Lower lobe of right lung (tissue), 2 donors: ENCODE measurements at places on chromosomes 1 and 21.
A peak's percentile ranks its signal among the peaks of the same experiment; 100 is the strongest.

- DNase-seq: no peak
Observed at GRCh38 chr1:186009039-186009737, 275.0 kb downstream of the HMCN1 start.

DNA sequence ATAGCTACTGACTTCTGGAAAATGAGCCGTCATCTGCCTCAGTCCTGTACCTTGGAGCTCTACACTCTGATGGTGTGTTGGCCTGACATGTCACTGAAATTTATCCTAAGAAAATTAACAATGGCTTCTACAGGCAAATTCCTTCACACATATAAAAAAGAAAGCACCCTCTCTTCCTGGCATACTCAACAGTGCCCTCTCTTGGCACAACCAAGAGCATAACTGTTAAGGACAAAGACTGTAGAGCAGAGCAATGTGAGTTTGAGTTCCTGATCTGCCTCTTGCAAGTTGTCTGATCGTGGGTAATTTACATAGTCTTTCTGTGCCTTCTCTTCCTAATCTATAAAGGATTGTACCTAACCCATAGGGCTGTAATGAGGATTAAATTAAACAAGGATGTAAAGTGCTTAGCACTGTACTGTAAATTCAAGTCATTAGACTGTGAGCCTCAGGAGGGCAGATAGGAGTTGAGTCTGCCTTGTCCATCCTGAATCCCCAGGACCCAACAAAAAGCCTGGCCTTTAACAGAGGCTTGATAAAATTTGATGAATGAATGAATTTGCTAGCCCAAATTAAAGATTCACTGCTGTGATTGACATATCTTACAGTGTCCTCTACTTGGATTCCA, 83.5 kb downstream of the SYF2 start:
- no peak for DNase-seq

GRCh38 chr21:43345746-43346409, 81.1 kb downstream of the SIK1 start:
- no peak for DNase-seq

DNA sequence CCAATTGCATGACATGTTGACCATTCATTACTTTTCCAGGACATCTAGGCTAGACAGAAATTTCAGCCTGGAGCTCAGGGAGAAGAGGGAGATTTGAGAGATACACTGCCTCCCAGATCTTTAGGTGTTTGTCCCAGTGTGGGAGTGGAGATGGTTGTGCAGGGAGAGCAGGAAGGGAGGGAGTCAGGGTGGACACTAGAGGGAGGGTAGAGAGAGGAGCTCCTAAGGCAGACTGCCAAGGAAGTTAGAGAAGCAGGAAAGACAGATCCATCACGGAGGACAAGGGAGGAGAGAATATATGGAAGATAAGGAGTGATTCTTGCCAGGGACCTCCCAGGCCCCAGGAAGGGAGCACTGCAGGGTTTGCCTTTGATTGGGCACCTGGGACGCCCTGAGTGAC, 8.7 kb downstream of the CDCA8 start:
- DNase-seq: no peak

DNA sequence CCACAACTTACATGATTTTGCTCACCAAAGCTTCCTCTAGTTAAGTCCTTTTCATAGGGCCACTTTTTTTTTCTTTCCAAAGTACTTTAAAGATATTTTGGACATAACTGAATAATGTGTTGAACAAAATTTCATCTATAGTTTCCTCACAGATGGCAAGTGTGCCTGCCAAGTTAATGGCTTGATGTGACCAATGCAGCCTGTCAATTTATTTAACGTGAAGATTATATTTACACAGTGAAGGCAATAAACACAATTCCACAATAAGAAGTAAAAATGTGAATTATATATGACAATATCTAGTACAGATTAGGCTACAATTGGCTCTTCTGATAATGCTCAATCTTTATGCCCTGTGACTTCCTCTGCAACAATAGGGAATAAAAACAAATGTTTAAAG, 18.0 kb downstream of the CLCA2 start:
- DNase-seq: no peak

DNA sequence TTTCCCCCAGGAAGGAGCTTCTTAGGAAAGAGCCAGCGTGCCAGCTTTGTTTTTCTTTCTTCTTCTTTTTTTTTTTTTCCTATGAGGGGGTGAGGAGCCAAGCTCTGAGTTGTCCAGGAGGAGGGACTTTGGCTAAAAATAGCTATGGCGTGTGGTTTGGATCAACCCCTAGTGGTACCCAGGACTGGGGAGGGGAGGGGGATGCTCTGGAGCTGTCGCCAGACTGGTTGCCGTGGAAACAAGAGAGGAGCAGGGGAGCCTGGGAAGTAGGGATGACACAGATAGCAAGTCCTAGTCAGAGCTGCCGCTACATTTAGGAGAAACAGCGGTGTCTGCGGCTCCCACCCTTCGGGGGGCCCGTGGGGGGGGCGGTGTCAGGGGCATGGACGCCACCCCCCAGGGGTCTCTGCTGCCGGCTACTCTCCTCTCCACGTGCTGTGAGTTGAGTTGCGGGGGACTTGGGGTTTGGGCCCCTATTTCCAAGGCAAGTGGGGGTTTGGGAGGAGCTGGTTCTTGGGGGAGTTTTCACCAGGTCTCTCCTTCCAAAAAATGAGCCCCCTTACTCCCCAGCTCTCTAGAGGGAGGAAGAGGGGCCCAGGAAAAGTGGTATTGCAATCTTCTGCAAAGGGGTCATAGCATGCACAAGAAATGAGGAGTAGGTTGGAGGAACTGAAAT, at the start of gene KCNJ9:
Gene KCNJ9, plus strand, starts transcription at position 278 of the 676 bp plus-strand sequence. CDS start 2,493 bp downstream, outside the sequence.
- DNase-seq: no peak

DNA sequence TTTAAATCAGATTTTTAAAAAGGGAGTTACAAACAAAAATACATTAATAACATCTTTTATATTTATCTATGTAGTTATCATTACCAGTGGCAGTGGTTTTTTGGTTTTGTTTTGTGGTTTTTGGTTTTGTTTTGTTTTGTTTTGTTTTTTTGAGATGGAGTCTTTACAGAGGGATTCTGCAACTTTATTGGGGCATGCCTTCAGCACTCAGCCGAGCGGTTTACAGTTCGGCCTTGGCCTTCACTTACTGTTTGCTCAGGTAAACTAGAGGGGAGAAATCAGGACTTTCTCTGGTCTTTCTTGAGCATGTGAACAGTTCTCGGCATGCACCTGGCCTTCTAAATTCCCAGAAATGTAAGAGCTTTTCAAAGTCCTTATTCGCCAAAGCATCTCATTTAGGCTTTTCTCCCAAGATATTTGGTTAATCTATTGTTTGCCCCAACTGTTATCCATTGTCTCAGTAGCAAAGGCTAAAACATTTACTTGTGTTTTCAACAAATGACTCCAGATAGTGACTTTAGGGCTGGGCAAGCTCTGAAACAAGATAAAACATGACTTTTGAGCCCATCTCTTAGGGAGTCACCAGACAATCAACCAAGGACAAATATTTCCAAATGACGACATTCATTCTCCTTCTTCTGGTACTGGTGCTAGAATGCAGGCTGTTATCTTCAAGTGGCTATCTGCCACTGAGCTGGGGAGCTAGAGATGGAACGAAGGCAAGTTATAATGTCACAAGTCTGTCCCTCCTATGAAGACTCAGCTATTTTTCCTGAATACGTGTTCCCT, 48.4 kb upstream of the ADORA3 start:
- DNase-seq: no peak

GRCh38 chr1:151976015-151976343, 17.7 kb downstream of the S100A10 start:
- no peak for DNase-seq

DNA sequence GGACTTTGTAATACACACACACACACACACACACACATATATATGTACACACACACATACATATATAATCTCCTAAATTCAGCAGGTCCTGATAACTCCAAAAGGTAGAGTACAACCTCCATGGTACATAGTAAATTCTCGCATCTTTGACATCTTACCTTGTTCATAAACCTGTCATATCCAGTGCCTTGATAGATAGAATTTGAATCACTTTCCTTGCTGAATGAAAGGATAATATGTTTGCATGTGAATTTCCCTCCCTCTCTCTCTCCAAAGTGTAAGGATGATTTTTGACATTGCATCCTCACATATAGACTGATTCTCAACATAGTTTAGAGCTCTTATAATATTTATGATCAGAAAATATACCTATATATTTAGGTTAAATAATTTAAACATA, 567.1 kb upstream of the ADGRL2 start:
- no peak for DNase-seq

- no peak for DNase-seq
Observed at GRCh38 chr1:178634445-178634844, 90.6 kb upstream of the RALGPS2 start.

DNA sequence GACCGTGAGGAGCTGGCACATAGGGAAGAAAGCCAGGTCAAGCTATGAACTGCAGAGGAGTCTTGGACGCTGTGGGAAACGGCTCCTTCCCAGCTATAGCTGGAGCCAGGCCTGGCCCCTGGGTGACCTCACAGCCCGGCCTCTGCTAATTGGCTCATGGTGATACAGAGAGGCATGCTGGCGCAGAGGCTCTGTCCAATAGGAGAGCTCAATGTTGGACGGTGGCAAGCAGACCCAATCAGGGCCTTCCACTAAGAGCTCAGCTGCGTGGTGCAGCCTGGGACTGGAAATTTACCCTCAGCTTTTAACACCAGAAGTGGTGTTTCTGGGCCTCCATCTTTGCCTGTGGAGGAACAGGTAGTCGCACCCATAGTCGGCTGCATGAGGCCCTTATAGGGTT, 64.4 kb upstream of the GRHL3 start:
- DNase-seq: no peak

GRCh38 chr1:168504064-168504837, 39.5 kb downstream of the XCL2 start:
- peak; percentile 70 for DNase-seq

DNA sequence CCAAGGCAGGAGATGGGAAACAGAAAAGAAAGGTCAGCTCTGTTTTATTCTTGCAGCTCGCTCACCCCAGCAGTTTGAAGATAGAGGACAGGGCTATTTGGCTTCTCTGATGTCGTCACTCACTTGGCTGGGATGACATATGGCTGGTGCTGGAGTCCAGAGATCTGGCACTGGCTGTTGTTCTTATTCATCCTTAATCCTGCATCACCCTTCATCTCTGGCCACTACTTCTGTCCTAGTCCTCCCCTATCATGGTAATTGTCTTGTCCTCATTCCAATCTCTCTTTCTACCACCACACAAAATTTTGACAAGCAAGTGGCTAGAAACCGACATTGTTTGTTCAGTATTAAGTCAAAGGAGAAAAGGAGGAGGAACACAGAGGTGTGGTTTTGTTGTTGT, 103.8 kb upstream of the PDE4B start:
- no peak for DNase-seq

DNA sequence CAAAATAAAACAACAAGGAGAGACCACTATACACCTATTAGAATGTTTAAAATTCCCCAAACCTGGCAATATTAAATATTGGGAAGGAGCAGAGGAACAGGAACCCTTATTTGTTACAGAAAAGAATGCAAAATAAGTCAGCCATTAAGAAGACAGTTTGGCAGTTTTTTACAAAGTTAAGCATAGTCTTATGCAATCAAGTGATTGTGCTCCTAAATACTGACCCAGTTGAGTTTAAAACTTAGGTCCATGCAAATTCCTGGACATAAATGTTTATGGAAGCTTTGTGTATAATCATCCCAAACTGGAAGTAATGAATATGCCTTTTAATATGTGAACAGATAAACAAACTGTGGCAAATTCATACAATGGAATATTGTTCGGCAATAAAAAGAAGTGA, 72.9 kb upstream of the RGS4 start:
- no peak for DNase-seq

GRCh38 chr1:150154143-150154542, 4.4 kb downstream of the PLEKHO1 start:
- no peak for DNase-seq

- DNase-seq: no peak
Observed at GRCh38 chr1:167210966-167211674, 9.6 kb upstream of the POU2F1 start.

DNA sequence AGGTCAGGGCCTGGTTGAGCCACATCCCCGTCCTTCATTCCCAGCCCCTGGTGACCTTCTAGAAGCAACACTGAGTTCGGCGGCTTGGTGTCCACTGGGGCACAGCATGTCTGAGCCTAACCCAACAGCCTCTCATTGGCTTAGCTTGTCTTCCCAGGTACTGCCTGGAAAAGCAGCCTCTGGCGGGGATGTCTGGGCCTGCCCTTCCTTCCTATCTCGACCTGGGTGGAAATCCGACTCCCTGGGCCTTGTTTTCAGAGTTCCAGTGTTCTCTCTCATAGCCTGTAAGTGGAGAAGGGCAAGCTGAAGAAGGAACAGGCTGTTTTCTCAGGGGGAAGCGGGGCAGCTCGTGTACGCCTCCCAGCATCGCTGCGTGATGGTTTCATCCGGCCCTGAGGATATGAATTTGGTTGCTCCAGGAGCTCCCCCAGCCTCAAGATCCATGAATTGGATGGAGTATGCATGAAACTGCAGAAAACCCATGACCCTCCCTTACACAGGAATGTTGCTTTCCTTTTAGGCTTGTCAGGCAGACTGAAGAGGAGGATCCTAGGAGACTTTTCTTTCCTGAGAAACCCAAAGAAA, 116.5 kb upstream of the IRF2BP2 start:
- no peak for DNase-seq

- DNase-seq: peak; percentile 73
Observed at GRCh38 chr1:151993084-151993733, 450 bp downstream of the S100A10 start.

GRCh38 chr21:18268906-18269305, 24.3 kb downstream of the CHODL start:
- DNase-seq: no peak

GRCh38 chr1:232837087-232837486, 31.9 kb downstream of the MAP10 start:
- DNase-seq: no peak

DNA sequence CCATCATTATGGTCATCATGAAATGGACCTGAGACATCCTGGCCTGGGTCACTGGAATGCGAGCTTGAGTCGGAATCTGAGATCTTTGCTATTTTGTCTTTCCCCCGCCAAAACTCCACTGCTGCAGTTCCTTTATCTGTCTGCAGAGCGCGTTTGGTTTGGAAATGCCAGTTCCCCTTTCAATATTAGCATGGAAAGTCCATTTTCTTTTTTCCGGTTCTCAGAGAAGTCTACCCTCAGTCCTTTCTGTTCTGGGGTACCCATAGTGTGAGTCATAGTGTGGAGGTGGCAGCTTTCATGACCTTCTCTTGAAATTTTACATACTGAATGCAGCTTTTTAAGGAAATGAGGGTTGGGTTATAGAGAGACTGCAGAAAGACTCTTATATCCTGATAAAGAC, 14.6 kb downstream of the CACNA1E start:
- DNase-seq: no peak
